ENCODE measurements at places on chromosomes 6 and 20.

- no peak for DNase-seq
Observed at GRCh38 chr6:149202952-149203351, 114.6 kb upstream of the TAB2 start.

DNA sequence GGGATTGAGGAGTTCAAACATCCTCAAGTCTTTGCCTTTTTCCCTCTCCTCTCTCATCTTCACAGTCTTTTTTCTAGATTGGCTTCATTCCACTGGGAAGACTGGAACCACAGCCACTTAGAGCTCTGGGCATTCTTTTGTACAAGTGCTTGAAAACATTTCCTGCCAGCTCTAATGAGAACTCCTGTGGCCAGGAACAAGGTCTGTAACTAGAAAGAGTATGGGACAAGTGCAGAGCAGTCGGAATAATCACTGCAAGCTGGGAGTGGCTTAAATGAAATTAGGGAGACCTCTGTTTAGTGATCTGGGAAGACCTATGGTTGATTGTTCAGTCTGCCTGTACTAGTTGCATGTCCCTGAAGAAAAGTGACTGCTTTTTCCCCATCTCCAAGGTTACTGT, 41.0 kb upstream of the SMIM8 start:
- DNase-seq: no peak

DNA sequence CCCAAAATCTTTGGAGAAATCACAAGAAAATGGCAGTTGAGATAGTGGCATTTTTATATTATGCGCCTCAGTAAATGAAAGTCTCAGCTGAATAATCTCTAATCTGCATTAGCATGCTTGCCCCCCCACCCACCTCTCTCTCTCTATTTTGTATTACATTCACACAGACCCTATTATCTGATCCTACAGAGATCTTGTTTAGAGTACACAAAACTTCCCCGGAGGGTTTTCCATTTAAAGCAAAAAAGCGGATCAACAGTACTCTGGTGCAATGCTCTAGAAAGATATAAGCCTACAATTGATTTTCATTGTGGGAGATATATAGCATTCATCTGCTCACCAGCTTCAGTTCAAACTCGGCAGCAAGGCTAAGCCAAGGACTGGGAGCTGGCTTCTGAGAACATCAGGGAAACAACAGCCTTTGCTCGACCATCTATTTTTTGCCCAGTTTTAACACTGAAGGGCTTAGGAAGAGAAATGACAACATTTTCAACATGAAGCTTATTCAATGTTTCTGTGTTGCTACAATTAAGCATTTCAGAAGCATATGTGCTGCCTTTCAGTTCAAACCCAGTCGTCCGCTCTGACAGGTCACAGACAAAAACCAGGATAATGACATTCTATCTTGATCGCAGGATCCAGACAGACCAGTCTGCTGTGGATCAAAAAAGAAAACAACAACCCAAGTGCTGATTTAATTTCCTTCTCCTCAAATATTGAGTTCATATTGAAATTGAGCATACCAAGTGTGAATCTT, 137.6 kb upstream of the ATXN1 start:
- DNase-seq: no peak

GRCh38 chr6:47700596-47700995, 2.2 kb downstream of the ADGRF4 start:
- DNase-seq: no peak

DNA sequence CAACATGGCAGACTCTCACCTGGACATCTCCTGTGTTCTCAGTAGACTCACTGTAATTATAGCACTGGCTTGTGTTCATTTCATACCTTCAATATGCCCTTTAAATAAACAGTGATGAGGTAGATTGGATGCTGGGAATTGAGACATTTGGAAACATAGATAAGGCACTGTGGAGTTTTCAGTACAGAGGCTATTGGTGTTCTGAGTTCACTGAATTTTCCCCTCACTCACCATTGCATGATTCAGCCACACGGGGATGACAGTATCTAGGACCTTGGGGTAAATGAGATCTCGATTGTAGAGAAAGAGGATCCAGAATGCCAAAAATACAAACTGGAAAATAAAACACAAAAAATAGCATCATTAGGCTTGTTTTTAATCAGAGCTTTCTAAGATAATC, 12.6 kb downstream of the ADTRP start:
- DNase-seq: no peak

GRCh38 chr6:109087661-109088264, 6.9 kb downstream of the SESN1 start:
- no peak for DNase-seq

DNA sequence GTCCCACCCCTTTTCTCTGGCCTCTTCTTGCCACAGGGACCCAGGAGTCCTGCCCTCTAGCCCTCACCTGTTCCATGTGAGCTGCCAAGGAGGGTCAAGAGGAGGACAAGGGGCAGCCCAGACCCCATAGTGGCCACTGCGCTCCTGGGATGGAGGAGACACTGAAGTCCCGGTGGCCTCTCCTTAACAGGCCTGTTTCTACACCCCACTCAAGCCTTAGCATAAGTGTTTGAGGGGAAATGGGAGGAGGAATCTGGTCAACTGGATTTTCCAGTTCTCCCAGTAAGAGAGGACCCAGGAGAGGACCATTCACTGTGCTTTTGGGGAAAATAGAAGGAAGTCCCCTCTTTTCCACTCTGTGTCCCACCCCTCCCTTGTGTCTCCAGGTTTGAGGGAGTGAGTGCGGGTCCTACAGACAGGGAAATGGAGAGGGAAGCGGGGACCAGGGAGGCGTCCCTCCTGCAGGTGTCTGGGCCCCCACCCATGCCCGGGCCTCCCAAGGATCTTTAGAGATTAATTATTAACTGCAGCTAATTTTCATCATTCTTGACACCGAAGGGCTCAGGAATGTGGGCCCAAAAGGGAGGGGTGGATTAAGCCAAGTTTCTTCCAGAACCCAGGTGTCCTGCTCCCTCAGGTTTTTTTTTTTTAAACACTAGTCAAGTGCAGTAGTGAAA, at the start of gene SFTA2:
TSS of gene SFTA2 (minus strand) at position 202 of the 677 bp plus-strand sequence. CDS start at position 128, 74 bp downstream.
- no peak for DNase-seq

GRCh38 chr20:44029848-44030230, 115.2 kb downstream of the TOX2 start:
- no peak for DNase-seq

DNA sequence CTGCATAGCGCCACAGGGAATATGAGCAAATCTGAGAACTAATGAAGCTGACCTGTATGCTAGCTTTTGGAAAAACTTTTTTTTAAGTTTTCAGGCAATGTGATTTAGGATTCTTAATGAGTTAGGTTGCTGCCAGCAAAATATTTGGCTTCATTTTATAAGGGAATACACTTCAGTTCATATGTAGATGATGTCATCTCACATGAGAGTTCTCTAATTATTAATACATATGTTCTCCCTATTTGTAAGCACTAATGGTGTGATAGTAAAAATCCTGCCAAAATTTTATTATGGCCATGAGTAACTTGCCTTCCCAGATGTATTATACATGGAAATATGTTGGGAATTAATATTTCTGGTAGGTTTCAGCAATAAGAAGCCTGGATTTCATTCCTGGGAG, 573.8 kb downstream of the EPM2A start:
- DNase-seq: no peak

Measured in substantia nigra (tissue), 51 donors.